ENCODE measurements at places on chromosomes 5 and 9.

- no peak for DNase-seq
Measured at GRCh38 chr5:107274571-107274970, 396.2 kb downstream of the EFNA5 start.

DNA sequence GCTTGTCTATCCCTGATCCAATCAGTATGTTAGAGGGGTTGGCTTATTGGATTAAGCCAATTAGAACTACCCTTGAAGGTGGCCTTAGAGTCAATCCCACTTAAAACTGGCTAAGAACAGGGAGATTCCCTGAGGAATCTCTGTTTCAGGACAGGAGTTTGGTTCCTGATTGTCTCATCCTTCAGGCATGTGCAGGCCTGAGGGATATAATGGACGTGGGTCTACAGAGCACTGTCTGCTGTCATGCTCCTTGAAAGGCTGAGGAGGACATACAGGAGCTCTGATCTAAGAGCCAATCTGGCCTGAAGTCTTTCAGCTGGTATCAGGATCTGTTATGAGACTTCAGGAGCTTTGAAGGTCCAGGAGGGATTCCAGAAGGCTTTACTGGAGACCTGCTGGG, 36.2 kb upstream of the PRXL2C start:
- no peak for DNase-seq

DNA sequence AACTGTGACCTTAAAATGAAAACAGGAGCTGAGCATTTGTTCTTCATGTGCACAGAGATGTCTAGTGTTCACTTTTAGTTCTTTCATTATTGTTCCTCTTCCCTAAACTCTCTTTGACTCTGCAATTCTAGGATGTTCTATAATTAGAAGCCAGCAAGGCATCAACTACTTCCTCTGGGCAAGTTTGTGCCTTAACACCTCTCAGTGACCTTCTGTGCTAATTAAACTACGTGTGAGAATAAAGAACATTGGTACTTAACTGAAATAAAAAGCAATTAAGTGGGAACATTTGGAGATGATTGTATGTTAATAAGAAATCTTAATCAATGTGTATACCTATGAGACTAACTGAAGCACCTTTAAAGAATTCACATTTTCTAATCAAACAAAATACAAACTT, 242.8 kb downstream of the RASEF start:
- DNase-seq: no peak

DNA sequence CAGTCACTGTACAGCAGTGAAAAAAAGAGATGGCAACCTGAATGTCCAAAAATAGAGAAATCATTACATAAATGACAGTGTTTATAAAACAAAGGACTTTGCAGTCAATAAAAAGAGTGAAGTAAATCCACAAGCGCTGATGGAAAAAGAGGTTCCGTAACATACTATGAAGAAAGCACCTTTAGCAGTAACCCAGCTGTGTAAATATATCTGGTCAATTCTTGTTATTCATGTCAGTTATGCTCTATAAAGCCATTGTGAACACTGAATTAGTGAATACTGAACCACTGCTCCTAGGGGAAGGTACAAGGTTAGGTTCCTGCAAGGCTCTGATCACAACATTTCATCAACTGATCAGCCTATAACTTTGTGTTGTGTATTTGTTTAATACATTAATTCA, 39.5 kb downstream of the CCNJL start:
- no peak for DNase-seq

DNA sequence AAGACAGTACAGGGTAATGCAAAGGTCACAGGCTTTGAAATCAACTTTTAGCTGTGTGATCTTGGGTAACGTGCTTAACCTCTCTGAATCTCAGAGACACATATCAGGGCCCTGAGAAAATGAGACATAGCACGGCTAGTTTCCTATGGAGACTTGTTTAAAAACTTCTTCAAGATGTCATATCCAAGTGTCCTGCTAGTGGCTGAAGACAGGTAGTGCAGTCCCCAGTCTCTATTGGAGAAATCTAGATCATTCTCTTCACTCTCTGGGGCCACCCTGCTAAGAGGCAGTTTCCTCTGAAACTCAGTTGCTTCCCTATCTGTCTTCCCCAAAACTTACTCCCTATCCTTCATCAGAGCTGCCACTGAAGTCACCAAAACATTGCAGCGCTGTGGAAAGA, 30.3 kb upstream of the GRXCR2 start:
- DNase-seq: no peak

DNA sequence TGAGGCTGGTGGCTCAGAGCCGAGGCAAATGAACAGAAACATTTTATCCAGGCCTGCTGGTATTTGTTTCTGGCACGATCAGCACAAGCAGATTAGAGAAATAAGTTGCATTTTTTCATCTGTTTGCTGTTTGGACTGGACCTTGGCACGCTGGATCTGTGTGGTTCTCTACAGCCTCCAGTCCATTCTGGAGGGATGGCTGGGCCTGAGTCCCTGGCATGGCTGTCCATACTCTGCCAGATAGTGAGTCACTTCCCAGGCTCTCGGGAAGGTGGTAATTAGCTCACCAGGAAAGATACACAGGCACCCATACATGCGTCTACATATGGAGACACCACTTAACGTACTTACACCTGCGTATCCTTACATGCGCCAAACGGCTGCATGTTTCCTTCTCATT, 78.6 kb downstream of the SPRY4 start:
- DNase-seq: no peak

GRCh38 chr5:54385994-54386393, 69.5 kb upstream of the HSPB3 start:
- DNase-seq: no peak

- no peak for DNase-seq
Measured at GRCh38 chr5:130272837-130273236, 368.6 kb downstream of the CHSY3 start.

GRCh38 chr5:115180165-115180709, 10.5 kb upstream of the TRIM36 start:
- DNase-seq: peak; percentile 56

GRCh38 chr5:55626790-55627189, 85.3 kb downstream of the SLC38A9 start:
- no peak for DNase-seq

- DNase-seq: no peak
Measured at GRCh38 chr9:89993678-89994630, 389.1 kb downstream of the GADD45G start.

GRCh38 chr9:3436629-3437420, 89.0 kb downstream of the RFX3 start:
- no peak for DNase-seq

DNA sequence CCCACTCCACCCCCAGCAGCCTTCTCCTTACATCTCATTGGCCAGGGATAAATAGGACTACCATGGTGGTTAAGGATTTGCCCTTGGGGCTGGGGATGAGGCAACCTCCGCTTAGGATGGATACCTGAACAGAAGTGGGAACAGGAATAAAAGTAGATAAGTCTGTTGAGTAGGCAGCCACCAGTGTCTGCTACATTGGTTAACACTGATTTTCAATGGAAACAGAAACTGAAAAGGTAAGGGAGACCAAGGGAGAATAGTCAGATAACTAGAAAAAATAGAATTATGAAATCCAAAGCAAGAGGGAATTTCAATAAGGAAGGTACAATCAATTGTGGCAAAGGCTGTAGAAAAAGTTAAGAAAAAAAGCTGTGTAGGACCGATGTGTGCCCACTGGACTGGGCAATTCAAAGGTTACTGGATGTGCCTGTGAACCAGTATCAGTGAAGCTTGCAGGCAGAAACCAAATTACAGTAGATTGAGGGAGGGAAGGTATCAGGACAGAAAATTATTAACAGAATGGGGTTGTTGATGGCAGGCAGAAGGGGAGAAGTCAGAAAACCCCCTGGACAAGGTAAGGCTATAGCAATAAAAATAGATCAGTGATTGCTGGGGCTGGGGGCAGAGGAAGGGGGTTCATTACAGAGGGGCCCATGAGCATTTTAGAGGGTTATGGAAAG, 48.7 kb downstream of the DNAJC21 start:
- no peak for DNase-seq

GRCh38 chr5:179504191-179504590, 46.2 kb upstream of the RUFY1 start:
- DNase-seq: no peak

- DNase-seq: no peak
Measured at GRCh38 chr5:155019601-155020226, 6.2 kb downstream of the KIF4B start.

- DNase-seq: no peak
Measured at GRCh38 chr9:97367729-97368128, 44.2 kb upstream of the TDRD7 start.

DNA sequence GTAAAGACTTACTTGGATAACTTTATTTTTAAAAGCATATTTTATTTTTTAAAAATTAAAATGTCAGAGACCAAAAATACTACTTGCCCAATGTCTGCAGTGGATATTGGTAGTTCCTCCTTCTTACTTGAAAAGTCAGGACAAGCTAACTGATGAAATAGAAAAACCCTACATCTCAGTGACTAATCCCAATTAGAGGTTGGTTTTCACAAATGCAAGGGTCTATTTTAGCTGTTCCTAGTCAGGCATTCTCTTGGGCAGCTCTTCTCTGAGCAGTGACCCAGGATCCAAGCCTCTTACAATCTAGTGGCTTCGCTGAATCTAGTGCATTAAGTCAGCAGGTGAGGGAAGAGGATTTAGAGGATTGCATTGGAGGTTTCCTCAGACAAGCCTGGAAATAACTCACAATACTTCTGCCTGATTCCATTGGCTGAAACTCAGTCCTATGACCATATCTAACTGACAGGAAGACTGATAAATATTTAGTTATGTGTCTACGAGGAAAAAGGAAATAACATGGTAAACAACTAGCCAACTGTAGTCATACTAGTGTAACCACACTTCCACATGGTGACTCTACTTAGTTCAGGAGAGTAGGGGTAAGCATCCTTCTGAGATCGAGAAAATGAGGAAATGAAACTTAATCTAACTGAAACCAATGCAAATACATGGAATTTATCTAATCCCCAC, 34.2 kb upstream of the MIER3 start:
- no peak for DNase-seq

DNA sequence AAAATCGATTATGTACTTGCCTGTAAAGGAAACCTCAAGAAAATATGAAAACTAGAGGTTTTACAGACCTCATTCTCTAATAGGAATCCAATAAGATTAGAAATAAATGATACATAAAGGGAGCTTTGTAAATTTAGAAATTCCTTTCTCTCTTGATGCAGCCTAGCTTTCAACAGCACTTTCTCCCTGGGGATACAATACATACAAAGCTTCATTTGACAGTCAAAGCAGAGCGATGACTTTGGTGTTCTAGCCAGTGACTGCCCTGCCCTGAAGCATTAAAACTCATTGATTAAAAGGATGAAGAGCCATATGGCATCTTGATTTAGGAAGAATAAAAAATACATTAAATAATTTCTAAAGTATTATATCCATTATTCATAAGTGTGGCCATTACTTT, 46.3 kb upstream of the GLIS3 start:
- no peak for DNase-seq

GRCh38 chr9:71742703-71743102, 25.6 kb downstream of the CEMIP2 start:
- no peak for DNase-seq

DNA sequence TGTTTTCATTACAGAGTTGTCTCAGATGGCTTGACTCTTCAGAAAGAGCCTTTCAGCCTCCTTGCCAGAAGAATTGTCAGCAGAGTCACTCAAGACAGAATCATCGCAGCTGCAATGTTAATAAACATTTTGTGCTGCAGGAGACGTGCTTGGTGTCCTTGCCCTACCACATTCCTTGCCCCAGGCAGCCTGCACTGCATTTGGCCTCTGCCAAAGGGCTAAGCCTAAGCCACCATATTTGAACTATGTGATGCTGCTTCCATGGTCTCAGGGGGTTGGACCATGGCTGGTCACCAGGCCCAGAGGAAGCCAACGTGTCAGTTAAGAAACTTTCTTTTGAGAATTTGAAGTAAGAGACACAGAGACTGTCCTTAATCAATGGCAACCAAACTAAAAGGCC, 145.4 kb downstream of the ACTL7B start:
- no peak for DNase-seq

- DNase-seq: no peak
Measured at GRCh38 chr9:134676886-134677285, 35.3 kb downstream of the COL5A1 start.

GRCh38 chr5:33641744-33642505, 201.2 kb downstream of the TARS1 start:
- DNase-seq: no peak

DNA sequence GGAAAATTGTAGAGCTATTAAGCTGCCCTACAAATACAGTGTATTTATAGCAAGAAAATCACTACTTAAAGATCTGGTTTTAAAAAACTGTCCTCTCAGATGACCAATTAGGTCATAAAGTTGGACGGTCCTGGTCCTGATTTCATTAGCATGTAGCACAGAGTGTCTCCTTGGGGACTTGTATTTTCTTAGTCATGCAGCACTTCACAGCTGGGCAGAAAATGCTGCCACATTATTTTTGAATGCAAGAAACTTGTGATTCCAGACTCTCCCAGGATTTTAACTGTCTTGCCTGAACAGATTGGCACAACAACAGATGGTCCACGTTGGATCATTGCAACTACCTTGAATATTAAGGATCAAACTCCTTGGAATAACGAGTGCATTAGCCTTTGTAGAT, 348.1 kb upstream of the SGCD start:
- DNase-seq: no peak

DNA sequence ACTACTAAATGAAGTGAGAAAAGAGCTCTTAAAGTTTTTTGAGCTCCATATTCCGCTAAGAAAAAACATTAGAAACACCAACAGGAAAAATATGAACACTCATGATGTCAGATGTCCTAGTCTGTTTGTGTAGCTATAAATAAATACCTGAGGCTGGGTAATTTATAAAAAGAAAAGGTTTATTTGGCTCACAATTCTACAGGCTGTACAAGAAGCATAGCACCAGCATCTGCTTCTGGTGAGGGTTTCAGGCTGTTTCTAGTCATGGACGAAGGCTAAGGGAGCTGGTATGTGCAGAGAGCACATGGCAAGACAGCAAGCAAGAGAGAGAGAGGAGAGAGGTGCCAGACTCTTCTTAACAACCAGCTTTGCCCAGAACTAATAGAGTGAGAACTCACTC, 186.2 kb downstream of the PLK2 start:
- no peak for DNase-seq

GRCh38 chr5:159059722-159060121, 40.0 kb downstream of the EBF1 start:
- DNase-seq: no peak

DNA sequence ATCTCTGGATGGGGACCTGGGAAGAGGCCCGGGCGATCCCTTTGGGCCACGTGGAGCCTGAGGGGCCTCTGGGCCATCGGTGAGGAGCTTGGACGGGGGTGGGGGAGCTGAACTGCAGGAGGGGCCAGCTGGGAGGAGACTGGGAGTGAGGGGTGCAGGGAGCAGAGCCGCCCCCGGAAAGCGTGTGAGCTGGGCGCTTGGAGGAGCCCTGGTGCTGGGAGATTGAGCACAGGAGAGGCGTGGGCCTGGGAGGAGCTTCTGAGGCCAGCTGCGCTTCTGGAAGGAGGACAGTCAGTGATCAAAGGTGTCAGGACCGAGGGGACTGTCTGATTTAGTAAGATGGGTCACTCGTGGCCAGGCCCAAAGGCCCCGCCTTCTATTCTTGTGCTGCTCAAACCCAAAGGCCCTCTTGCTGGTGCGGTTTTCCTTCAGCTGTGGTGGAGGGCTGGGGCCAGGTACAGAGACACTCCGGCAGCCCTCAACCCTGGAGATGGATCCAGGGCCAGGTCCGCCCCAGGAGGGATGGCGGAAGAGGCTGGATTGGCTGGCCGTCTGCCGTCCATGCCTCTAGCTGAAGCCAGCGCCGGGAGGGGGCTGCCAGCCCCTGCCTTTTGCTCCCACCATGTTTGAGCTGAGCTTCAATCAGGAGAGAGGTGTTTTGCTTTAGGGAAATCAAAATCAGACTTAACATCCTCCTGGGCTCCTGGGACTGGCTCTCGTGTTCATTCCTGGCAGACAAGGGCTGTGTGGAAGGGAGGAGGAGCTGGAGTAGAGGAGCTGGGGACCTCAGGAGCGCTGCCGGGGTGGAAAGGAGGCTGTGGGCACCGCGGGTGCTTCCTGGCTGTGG, 21.6 kb downstream of the NCS1 start:
- DNase-seq: no peak
